Stimulated activated CD8-positive, alpha-beta memory T cell treated with anti-CD3 and anti-CD28 coated beads, Interleukin-7, amount 100 ng/mL, for 4 hours (primary cell): ENCODE measurements at places on chromosomes 13 and 19.

- no peak for DNase-seq
These were observed 740 bp upstream of the CCDC61 start for GRCh38 chr19:45994456-45994997.

- no peak for DNase-seq
These were observed 5.1 kb upstream of the RETN start for GRCh38 chr19:7663706-7664105.

DNA sequence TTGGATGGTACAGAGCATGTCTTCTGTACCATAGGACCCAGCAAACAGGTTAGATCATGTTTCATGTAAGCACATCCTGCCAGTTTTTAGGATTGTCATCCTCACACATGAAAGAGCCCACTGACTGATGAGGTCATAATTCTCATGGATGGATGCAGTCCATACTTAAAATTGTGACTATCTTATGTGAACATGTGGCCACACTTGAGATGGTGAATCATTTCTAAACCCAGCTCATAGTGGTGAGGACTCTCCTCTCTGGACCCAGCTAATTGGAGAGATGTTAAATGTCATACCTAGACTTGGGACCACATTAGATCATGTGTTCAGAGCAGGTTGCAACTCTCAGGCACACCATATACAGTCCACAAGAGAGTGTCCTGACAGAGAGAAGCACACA lies 24.8 kb upstream of the ZNF254 start:
- no peak for DNase-seq

- DNase-seq = no peak
These were observed 130.8 kb downstream of the ATP8A2 start for GRCh38 chr13:25502551-25502950.

DNA sequence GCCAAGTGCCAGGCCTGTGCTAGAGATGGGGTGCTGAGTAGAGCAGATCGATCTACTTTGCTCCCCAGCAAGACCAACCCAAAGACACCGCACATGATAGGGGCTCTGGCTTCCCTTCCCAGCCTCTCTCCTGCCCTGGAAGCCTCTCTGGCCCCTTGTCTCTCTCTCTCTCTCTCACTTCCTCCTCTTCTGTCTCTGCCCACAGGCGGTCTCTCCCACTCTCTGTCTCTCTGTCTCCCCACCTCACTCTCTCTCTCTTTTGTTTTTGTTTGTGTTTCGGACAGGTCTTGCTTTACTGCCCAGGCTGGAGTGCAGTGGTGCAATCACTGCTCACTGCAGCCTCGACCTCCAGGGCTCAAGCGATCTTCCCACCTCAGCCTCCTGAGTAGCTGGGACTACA lies 1.3 kb downstream of the SELENOV start:
- no peak for DNase-seq
